ENCODE measurements at places on chromosomes 2 and 18. TPM values are rescaled to one million over a fixed set of nuclear protein-coding genes. Genes with fewer than 3 reads are reported as not detected.

DNA sequence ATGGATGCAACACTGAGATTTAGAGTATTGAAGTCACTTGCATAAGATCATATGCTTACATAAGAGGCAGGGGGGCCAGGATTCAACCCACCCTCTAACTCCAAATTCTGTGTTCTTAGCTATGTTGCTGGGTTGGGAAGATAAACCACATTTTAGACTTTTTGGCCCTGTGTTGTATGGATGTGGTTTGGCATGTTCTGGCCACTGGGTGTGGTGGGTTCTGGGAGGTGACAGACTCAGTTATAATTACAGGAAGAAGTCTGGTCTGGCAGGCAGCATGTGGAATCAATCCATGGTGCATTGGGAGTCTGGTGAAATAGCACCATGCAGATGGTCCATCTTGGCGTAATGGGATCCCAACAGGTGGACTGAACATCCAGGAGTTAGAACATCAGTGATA, 138.9 kb downstream of the LTBP1 start:
- ATAC-seq = no peak

DNA sequence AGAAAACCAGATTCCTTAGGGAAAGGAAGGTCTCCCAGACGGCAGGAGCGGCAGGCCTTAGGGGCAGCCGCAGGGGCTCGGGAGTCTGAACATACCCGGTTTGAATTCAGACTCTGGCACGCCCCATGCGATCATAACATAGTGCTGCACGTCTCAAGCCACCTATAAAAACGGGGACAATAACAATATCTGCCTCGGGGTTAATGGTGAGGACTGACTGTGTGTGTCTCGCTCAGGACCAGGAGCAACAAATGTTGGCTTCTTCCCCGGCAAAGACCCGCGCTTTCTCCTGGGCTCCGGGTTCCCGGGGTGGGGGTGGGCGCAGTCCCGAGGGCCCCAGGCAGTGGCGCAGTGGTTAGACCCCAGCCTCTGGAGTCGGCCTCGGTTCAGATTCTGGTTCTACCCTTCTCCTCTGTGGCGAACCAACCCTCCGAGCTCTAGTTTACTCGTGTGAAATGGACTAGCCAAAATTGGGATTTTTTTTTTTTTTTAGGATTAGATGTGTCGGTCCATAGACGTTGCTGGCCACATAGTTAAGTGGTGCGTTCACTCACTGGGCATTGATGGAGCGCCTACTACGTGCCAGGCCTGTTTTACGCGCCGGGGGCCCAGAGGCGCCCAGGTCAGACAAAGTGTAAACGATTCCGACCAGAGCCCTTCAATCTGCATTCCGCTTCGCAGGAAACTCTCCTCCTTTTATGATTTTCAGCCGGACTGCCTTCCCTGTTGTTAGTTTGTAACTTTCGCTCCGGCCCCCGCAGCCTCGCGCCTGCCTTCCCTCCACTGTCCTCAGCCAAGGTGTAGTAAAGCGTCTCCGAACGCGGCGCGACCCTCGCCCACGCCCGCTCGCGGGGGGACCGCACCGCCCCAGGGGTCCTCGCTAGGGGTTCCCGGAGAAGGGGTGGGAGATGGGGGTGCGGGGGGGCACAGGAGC, 820 bp upstream of the SH3BP4 start:
- peak; percentile 26 for ATAC-seq

GRCh38 chr2:124063596-124063995, 38.5 kb downstream of the CNTNAP5 start:
- ATAC-seq = no peak

DNA sequence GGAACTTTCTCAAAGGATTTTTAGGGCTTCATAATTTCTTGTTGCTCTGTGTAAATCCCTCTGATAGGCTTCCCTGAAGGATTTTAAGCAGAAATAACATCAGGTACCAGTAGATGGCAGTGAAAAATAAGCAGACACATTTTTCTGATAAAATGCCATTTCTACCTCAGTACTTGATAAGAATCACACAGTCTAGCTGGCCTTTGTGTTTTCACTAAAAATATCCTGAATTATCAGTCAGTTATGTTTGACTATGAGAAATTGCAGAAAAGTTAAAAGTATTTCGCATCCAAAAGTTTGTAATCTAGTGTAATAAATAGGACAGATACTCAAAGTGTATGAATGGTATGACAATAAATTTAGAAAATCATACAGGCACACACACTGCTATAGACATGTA, 68.7 kb downstream of the DNAJC10 start:
- peak; percentile 41 for ATAC-seq

- ATAC-seq = no peak
Measured at GRCh38 chr2:4391013-4391412, 687.6 kb downstream of the DCDC2C start.

DNA sequence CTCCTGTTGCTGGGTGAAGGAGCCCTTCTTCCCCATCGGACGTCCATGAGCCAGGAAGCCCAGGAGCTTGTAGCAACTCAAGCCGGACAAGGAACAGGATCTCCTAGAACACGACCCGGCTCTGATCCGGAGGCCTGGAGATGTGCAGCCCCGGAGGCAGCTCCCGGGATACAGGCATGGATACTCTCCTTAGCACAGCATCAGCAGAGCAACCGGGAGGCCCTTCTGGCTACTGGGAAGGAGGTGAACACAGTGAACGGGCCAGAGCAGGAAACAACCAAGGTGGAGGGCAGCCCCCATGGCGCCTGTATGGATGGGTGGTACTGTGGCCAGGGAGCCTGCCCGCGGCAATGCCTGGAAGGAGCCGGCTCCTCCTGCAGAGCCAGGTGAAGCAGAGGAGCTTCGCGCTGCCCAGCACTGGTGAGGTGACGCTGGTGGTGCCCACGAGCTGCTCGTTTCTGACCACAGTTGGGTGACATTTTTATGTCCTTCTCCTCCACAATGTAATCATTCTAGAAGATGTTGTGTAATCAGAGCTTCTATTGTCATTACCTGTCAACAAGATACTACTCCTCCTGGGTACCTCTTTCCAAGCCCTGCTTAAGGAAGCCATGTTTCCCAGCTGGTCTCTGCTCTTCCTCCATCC, 94.3 kb downstream of the TWIST2 start:
- ATAC-seq = no peak

DNA sequence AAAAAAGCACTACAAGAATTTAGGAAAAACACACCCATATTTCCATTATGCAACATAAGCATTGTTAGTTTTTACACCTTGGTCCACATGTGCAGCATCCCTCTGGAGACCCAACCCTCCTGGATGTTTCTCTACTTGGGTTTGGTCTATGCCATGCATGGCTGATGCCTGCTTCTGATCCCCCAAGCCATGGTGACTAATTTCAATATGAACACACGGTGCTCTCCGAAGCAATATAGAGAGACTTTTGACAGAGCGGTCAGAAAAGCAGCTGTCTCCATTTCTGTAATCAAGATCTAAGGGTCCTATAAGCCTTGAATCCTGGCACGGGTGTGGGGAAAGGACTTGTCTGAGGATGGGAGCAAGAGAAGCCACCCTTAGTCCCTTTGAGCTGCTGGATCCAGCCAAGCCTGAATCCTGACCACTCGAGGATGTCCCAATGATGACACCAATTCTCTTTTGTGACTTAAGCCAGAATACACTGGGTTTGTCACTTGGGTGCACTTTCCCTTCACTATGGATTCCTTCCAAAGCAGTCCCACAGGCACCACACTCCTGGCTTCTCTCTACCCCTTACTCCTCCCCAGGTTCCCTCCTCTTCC, 91.5 kb downstream of the ACTR2 start:
- no peak for ATAC-seq

Gene MARCO
- 0.80 TPM for total RNA-seq

All from esophagus mucosa (tissue), 1 donor.